ENCODE measurements at places on chromosomes 5 and 9.

DNA sequence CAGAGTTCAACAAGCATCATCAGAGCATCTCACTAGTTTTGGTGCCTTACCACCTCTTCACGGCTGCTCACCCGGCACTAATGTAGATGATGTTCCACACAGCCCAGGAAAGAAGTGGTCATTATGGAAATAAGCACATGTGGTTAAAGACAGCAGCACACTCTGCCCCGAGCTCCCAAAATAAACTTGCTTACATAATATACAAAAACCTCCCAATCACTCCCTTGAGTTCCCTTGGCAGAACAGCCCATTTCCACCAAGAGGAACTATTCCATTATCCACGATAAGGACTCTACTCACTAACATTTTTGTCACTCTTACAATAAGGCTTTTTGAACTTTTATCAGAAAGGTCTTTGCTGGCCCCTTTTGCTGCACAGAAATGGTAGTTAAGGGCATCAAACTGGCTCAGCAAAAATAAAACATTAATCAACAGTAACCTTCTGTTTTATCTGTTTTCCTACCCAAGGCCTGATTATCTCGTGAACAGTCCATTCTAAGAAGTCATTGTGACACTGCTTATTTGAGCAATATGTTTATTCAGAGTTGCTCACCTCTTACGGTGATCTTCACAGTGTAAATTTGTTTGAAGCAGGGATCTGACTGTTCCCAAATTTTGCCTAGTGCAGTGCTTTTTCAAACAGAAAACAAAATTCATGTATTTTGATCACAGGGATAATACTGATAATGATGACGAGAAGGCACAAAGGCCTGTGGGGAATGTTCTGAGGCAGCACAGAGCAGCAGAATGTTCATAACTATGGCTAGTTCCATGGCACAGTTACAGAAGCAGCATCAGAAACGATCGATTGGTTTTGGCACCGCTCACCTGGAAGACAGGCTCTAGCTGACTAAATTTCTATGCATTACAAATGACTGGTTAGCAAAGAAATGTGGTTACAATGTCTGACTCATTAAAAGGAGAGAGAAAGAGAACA is 399.8 kb upstream of the PIK3R1 start:
- no peak for DNase-seq

GRCh38 chr5:56102889-56103288 is 108.1 kb upstream of the IL6ST start:
- no peak for DNase-seq

- DNase-seq, result no peak
Measured at GRCh38 chr5:112064956-112065355, 308.0 kb upstream of the NREP start.

GRCh38 chr9:127802576-127803443 is at the start of gene FPGS:
Gene FPGS, plus strand, starts transcription at chr9:127802882. Its CDS starts 43 bp downstream, at chr9:127802925.
- no peak for DNase-seq

DNA sequence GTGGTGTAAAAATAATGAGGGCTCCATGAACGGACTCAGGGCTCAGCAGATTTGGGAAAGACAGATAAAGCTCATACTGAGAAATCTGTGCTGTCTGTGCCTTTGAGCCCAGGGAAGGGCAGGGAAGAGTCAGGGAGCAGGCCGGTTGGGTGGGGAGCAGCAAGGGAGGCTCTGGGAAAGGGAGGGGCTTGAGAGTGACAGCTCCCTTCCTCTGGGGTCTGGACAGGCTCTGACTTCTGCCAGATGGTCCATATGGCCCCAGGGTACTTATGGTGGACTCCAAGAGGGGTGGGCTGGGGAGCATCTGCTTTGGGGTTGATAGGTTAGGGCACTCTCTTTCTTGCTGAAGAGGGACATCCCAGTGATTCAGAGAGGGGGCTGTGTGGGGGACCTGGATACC is 2.1 kb downstream of the NPR2 start:
- DNase-seq, result no peak

GRCh38 chr9:86713470-86713869 is 233.8 kb downstream of the GAS1 start:
- DNase-seq, result no peak

- DNase-seq, result no peak
Measured at GRCh38 chr9:80931163-80931562, 758.2 kb downstream of the TLE1 start.

DNA sequence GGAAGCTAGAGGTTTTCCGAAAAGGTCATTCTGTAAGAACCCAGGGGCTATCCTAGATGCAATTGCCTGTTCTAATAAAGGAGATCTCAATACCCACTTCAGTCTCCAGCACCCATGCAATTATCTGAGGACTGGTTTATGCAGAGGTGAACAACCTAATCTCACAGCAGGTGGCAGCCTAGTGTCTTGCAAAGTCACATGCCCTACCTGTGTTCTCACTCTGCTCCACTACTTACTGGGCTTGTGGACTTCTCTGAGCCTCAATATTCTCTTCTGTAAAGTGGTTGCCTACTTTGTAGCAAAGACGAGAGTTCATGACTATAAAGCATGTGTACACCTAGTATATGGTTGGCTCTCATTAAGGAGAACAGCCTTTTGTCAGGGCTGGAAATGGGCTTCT is 21.0 kb upstream of the ALDH1B1 start:
- DNase-seq, result no peak

- DNase-seq, result no peak
Measured at GRCh38 chr9:87910821-87911220, 6.9 kb upstream of the SPATA31C1 start.

DNA sequence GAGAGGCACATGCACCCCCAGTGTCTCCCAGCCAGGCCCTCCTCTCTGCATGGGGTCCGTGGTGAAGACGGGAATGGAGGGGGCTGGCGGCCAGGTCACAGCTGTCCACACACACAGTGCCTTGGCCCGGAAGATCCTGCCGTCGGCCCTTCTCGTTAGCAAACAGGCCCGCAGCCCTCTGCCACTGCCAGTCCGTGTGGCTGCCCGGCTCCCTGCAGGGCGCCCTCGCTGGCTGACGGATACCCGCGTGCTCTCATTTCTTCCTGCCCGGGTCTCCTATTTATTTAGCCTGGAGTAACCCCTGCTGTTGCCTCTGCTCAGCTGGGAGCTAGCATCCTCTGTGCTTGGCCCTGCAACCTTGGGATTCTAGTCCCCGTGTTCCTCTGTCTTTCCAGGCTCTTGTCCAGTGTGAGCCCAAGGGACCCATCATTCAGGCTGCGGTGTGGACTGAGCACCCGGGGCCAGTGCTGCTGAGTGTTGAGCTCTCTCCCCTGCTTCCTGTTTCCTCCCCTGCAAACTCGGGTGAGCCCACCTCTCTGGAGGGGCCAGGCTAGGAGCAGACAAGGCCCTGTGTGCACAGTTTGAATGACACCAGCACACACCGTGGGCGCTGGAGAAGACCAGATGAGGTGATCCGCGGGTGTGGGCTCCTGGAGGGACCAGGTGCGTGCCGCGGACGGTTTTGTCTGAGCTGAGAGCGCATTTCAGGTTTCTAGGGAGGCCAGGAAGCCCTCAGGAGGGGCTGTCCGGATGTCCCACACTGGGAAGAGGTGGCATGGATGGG is 14.6 kb upstream of the RNU6ATAC start:
- no peak for DNase-seq

GRCh38 chr9:73233359-73234007 is 81.8 kb downstream of the ANXA1 start:
- DNase-seq, result no peak

DNA sequence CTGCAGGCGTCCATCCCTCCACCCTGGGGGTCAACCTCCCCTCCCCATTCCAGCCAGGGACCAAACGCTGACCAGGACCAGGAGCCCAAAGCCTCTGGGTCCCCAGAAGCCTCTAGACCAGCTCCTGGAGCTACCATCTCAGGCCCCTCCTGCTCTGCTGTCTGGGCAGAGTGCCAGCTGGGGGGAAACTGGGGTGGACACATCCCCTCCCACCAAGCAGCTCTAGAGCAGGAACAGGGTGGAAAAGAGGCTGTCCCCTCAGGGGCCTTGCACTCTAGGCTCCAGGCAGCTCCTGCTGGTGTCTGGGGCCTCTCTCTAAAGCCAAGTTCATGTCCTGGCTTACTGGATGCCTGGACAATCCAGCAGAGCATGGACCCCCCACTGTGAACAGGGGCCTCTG is 4.4 kb downstream of the SSNA1 start:
- DNase-seq, result no peak

DNA sequence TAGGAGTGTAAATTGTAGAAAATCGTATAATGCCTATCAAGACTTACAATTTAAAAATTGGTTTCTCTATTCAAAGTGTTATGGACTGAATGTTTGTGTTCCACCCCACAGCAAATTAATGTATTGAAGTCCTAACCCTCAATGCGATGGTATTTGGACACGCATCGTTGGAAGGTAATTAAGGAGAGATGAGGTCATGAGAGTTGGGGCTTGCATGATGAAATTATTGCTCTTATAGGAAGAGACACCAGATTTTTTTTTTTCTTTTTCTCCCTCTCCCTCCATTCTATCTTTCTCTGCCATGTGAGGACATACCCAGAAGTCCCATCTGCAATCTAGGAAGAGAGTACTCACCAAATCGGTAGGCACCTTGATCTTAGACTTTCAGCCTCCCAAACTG is 189.2 kb downstream of the MAN2A1 start:
- DNase-seq, result no peak

DNA sequence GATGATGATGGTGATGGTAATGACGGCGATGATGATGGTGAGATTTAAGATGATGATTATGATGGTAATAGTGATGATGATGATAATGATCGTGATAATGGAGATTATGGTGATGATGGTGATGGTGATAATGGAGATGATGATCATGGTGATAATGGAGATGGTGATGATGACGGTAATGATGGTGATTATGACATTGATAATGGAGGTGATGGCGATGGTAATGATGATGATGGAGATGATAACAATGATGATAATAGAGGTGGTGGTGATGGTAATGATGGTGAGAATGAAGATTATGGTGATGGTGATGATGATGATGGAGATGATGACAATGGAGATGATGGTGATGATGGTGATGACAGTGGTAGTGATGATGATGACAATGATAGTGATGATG is 69.7 kb downstream of the MED10 start:
- DNase-seq, result no peak

- no peak for DNase-seq
Measured at GRCh38 chr5:57976506-57976905, 483.4 kb downstream of the PLK2 start.

DNA sequence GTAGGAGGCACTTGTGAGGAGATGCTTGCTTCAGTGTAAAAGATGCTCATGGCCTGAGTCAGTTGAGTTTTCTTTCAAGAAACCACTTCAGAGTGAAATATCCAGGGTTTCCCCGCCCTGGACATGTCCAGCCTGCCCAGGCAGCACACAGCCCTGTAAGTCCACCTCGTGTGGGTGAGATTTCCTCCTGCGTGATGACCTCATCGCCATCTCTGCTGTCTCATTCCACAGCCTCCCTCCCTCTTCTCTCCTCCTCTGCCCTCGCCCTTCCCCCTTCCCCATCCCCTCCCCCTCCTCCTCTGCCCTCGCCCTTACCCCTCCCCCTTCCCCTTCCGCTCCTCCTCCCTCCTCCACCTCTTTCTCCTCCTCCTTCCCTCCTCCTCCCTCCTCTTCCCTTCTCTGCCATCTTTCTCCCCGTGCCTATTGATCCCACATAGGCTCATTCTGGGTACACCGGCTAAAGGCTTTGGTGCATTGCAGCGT is 34.0 kb upstream of the NCS1 start:
- peak; percentile 8 for DNase-seq

DNA sequence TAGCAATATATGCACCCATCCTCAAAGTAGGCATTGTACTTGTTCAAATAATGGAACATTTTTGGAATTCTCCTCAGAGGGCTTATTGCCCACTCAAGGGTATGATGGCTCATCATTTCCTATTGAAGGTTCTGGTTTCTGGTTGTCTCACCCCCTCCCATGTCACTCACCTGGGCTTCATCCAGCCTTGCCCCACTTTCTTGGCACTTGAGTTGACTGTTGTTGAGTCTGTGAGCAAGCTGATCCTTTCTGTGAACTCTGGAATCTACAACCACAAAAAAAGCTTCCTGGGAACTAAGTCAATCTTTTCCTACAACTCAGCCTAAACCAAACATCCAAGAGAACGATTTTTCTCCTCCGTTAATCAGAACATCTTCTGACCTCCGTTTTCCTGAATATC is 73.9 kb upstream of the ANKH start:
- no peak for DNase-seq

DNA sequence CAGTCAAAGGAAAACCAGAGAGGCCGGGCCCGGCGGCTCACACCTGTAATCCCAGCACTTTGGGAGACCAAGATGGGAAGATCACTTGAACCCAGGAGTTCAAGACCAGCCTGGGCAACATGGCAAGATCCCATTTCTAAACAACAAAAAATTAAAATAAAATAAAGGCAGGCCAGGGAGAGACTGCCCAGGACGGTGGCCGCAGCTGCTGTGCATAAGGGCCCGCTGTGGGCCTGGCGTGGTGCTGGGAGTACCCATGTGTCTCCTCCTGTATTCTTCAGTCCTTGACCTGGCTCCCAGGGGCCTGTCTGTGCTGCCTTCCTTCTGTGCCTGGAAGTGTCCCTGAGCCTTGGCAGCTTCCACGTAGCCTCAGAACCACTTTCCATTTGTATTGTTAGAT is 56.8 kb upstream of the CNOT6 start:
- DNase-seq, result no peak

DNA sequence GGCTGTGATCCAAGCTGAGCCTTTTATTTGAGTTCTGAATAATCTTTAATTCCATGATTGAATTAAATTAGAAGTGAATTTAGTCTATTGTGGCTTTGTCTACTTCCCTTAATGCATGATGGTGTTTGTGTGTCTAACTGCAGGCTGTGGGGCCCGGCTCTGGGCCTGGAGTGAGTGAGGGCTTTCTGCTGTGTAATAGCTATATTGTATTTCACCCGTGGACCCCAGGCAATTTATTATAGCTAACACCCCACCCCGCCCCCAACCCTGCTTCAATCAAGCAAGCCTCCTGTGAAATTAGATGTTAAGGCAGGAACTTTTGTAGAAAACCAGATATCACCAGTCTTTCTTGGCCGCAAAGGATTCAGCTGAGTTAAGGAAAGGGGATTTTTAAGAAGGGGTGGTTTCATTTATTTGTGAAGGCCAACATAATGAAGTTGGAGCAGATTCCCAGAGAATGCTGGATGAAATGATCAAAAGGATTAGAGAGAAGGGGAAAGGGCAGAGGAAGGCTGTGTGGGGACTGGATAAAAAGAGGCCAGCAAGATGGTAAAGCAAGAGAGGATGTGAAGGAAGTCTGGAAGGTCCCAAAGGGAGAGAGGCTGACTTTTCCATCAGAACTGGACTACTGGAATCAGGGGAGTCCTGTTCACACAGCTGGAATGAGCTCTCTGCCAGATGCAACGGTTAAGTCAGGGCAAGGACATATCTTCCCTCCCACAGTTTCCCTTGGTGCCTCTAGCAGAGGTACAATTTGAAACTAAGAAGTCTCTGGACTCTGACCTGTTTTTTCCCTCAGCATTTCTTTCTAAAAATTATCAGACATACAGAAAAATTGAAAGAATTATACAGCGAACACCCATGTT is 125.3 kb upstream of the SAP30L start:
- no peak for DNase-seq

GRCh38 chr9:33211695-33212393 is 28.1 kb upstream of the SPINK4 start:
- DNase-seq, result no peak

GRCh38 chr5:178434016-178434761 is 156.0 kb downstream of the COL23A1 start:
- DNase-seq, result no peak

Data from NCI-H187 treated with DMSO at 0.1 percent for 48 hours (cell line).